Left ventricle myocardium superior (tissue), 1 donor: ENCODE measurements at places on chromosomes 4 and X. TPM values are rescaled to one million over a fixed set of nuclear protein-coding genes. Genes with fewer than 3 reads are reported as not detected.

GRCh38 chrX:5695971-5696370, 532.7 kb downstream of the NLGN4X start:
- no peak for DNase-seq

The ADRA2C gene
- total RNA-seq, result 5.9 TPM

DNA sequence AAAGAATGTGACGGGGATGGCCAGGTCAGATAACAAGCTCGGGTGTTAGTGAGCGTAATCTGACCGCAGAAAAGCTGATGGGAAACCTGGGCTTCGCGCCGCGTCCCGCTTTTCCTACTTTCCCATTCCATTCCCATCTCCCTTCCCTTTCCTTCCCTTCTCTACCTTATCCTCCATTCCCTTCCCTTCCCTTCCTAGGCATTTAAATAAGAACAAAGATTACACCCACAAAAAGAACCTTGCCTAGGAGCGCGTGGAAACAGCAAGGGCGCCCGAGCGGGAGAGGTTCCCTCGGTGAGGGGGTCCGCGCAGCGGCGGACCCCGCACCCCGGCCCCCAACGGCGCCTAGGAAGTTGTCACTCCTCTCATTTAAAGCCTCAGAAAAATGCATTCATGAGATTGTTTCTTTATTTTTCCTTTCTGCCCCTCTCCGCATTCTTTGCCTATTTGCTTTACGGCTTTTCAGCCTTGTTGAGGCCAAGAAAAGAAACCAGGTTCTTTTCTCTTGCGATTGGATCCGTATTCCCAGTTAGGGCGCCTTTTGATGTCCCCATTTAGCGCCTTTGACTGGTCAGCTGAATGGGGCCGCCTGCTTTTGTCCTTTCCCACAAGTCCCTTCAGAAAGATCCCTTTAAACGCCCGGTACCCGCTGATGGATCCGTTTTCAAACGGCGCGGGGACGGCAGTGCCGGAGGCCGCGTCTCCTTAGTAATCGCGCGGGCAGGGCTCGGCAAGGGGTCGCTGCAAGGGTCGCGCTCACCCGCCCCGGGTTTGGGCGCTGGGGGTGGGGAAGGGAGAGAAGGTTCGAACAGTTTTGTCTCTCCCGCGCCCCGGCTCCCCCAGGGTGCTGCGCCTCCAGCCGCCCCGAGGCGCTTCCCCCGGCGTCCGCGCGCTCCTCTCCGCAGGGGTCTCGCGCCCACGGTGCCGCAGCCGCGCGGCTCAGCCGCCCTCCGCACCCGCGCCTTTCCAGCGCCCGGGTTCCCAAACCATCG, 54.1 kb upstream of the TMEM33 start:
- DNase-seq, result no peak

GRCh38 chrX:150192816-150193215, 170.3 kb upstream of the MAMLD1 start:
- DNase-seq, result no peak

- no peak for DNase-seq
These were observed 69.6 kb downstream of the NOCT start for GRCh38 chr4:139085141-139085540.

DNA sequence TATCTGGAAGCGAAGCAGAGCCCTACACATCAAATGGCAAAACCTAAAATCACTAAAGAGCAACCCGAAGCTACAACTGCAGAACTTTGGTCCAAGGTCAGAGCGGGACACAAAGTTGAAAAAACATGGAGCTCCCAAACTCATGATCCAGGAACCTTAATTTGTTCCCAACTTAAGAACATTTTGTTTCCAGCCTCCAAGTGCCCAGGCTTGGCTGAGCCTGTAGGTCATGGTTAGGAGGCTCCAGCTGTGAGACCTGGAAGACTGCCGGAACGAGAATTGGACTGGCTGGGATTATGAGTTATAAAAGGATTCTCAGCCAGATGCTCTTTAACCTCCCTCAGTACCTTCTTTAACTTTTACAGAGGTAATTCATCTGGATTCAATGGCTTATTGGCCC, 349.1 kb upstream of the DDX53 start:
- DNase-seq, result peak; percentile 25

- DNase-seq, result no peak
These were observed 101.4 kb downstream of the GLRA2 start for GRCh38 chrX:14630733-14631132.

DNA sequence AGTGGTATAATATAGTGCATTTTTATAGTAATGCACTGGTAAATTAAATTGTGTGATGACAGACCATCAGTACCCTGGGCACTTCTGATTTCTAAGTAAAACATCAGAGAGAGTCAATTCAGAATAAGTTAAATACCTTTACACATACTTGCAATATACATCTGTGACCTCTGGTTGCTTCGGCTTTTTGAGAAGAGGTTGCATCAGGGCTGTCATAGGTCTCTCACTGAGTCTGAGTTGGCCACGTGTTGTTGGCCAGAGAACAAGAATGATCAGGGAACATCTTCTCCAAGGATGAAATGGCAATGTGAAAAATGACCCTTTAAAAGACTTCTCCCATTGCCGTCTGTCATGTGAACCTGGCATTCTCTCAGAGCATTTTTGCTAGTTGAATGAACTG, 36.9 kb upstream of the PUDP start:
- no peak for DNase-seq

GRCh38 chrX:108250654-108251579, 159.3 kb downstream of the ATG4A start:
- peak; percentile 28 for DNase-seq

The SYNPO2 gene
- 188 TPM for total RNA-seq

GRCh38 chr4:52999626-53000025, 137.5 kb downstream of the RASL11B start:
- DNase-seq, result no peak

- no peak for DNase-seq
These were observed 34.0 kb upstream of the FMR1 start for GRCh38 chrX:147877726-147878125.

DNA sequence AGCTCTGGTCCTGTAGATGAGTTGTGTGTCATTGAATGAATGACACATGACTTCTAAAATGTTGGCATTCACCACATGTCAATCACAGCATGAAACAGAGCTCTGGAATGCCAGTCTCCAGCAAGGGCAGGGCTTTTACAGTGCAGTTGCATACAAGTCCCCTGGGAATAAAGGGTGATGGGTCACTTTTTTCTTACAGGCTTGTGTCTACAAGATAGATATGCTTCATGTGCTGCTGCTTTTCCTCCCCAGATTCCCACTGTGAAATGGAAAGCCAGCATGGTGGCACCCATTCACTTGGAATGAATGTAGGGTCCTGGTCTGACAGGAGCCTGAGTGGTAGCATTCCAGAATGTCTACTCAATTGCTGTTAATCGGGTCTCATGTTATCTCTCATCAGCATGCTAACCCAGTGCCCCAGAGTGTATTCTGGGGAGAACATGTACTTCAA, 159.1 kb upstream of the KIT start:
- no peak for DNase-seq

The ANKRD17 gene
- 53.3 TPM for total RNA-seq

- DNase-seq, result peak; percentile 52
These were observed 196.2 kb downstream of the SNCA start for GRCh38 chr4:89640620-89641366.

The MAGEA9B gene
- not detected for total RNA-seq

The FAM193A gene
- 16.0 TPM for total RNA-seq

DNA sequence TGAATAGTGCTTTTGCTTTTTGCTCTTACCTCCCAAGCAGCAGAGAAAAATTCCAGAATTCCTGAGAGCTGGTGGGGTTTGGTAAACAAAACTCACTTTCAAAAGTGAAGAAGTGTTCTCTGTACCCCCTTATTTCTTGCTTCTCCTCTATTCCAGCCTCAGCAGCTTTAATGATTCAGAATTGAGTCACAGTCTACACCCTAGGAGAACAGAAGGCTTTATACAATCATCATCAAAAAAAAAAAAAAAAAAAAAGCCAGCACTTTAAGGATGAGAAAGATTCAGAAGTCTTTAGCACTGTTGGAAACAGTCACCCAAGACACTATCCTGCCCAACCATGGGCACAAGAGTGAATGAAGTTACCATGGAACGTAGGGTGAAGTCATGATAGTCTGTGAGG, 1583.1 kb upstream of the PCDH10 start:
- no peak for DNase-seq

GRCh38 chr4:26412381-26413372, 77.6 kb downstream of the CCKAR start:
- DNase-seq, result peak; percentile 58

The NUDT11 gene
- total RNA-seq, result 0.10 TPM

DNA sequence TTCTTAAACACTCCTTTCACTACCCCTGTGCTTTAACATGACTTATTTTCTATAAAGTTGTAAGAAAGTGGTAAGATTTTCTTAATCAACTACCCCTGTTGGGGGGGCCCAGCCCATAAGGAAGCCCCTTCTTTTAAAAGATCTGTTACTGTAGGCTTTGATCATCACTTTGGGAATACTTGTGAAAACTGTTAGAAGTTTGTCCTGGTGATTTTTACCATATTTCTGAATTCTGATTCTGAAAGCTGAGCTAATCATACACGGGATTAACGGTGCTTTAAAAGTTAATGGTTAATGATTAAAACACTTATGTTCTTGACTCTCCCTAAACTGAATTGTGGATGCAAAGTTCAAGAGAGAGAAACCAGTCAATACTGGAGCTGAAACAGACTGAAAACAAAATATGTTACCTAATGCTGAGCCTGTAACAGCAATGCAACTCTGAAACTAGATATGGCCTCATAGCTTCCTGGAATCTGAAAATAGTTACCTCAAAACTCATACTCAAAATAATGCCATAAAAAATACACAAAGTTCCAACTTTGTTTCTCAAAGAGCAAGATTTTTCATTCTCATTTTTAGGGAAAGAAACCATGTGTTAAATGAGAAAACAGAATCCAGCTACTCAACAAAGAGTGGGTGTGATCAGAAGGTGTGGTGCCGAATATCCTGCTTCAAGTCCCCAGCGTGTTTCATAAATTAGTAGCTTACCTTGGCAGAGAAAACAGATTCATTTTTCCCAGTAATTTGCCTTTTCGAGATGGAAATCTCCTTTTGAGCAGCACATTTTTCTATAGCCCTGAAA, 31.6 kb downstream of the ADH7 start:
- DNase-seq, result no peak

The HPGDS gene
- 3.5 TPM for total RNA-seq

- no peak for DNase-seq
These were observed 108.0 kb upstream of the PBDC1 start for GRCh38 chrX:76064825-76065224.

The UGT2B17 gene
- total RNA-seq, result not detected

- DNase-seq, result no peak
These were observed 23.8 kb upstream of the TMPRSS11D start for GRCh38 chr4:67907650-67908049.

DNA sequence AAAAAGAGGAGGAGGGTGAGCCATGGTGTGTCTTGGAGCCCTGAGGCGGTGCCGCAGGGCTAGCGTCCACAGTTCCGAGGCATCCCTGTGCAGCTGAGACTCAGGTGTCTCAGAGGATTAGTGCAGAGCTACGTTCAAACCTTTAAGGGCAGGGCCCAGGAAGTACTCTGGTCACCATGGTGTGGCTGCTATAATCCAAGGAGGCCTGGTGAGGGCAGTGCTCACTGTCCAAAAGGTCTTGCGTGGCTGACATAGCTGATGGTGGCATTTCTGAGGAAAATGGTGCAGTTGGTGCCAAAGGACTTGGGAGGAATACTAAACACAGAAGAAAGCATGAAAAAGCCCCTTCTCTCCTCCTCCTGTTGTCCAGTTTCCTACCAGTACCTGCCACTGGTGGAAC, 146.9 kb downstream of the DCHS2 start:
- DNase-seq, result no peak

The SLC2A9 gene
- 7.1 TPM for total RNA-seq

DNA sequence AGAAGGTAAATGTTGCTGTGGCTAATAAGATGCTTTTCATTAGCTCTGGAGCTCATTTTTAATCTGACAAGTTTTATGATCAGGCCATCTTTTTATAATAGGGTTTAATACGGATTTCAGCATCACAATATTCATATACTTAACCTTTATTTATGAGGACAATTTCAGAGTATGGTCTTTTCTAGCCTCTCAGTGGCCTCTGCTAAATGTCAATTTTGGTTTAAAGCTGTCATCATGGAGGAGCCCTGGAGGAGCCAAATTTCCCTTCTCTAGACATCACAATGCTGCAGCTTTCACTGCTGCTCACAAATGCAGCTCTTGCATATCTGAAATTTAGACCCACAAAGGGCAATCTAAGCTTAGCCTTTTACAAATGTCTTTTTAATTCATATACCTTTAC, 510.4 kb downstream of the PCDH7 start:
- no peak for DNase-seq

GRCh38 chrX:104445591-104445990, 120.4 kb upstream of the IL1RAPL2 start:
- DNase-seq, result no peak

The MBNL3 gene
- 31.4 TPM for total RNA-seq

The DGKK gene
- total RNA-seq, result not detected

- DNase-seq, result no peak
These were observed 312.0 kb upstream of the MAGEB2 start for GRCh38 chrX:29903360-29903759.
